ENCODE measurements at places on chromosomes 12 and 14. TPM values are rescaled to one million over a fixed set of nuclear protein-coding genes. Genes with fewer than 3 reads are reported as not detected.

The CD4 gene
- polyA plus RNA-seq, result 50.9 TPM

The KRT73 gene
- 1.9 TPM for polyA plus RNA-seq

The PRIMA1 gene
- 0.84 TPM for polyA plus RNA-seq

The GLIPR1L1 gene
- polyA plus RNA-seq, result 0.05 TPM

The RBP5 gene
- polyA plus RNA-seq, result 12.0 TPM

The REM2 gene
- 3.2 TPM for polyA plus RNA-seq

The NRIP2 gene
- 1.1 TPM for polyA plus RNA-seq

The ERP27 gene
- 4.4 TPM for polyA plus RNA-seq

The BHLHE41 gene
- polyA plus RNA-seq, result 9.8 TPM

The PROX2 gene
- polyA plus RNA-seq, result 0.09 TPM

The RNASE4 gene
- 25.4 TPM for polyA plus RNA-seq

The KRR1 gene
- polyA plus RNA-seq, result 24.5 TPM

The TCL1B gene
- polyA plus RNA-seq, result 0.14 TPM

The KLRG1 gene
- 5.2 TPM for polyA plus RNA-seq

The SERPINA12 gene
- polyA plus RNA-seq, result 0.71 TPM

The MGP gene
- polyA plus RNA-seq, result 149 TPM

The KRT3 gene
- polyA plus RNA-seq, result 1.0 TPM

The SOX5 gene
- 0.64 TPM for polyA plus RNA-seq

The ADGRD1 gene
- polyA plus RNA-seq, result 2.1 TPM

The EAPP gene
- polyA plus RNA-seq, result 57.5 TPM
